ENCODE measurements at places on chromosomes 13 and 19.

DNA sequence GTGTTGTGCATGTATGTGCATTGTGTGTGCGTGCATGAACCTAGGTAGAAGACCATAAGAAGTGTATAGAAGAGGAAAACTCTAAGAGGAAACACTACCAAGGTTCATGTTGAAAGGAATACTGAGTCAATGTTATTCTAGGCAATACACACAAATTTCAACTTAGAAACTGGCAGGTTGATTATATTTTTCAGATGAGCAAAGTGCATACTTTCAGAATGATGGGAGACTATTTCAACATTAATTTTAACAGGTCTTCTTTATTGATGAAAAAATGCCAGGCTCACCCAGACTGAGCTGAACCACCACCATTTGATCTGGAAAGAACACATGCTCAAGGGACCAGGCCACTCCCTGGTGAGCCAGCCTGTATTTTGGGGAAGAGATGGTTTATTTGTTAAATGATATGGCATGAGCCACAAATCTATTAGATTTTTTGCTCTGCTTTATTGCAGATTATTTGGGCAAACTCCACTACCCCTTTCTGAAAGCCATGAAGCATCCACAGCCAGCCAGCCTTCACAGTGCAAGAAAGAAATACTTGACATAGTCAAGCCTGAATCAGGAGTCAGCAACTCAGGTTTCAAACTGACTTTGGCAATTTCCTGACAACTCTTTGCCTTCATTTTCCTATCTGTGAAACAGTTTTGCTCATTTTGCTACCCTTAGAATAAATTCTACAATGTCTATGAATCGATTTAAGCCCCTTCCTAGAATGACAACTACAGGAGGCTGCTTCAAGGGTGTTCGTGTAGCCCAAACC is 368.9 kb downstream of the COG6 start:
- DNase-seq, result no peak

- peak; percentile 93 for DNase-seq
These were observed 703 bp upstream of the PLEKHG2 start for GRCh38 chr19:39411832-39412099.

- DNase-seq, result peak; percentile 77
These were observed 5.8 kb upstream of the TLE5 start for GRCh38 chr19:3068071-3068470.

DNA sequence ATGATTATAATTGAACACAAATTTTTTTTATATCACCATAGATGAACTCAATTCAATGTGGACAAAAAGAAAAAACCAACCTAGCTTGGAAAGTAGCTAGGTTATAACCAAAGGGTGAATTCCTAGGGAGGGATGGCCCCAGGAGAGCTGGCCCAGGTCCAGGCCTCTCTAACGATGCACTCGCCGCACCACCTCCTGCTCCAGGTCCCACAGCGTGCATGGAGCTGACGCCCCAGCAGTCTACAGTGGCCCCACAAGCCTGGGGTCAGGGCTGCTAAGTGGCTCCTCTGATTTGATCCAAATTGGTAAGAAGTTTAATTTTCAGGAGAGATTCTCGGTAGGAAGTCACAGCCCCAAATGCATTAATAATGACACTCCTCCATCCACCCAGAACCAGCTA is 48.8 kb downstream of the TSHZ3 start:
- no peak for DNase-seq

- DNase-seq, result no peak
These were observed 109.7 kb downstream of the HSPH1 start for GRCh38 chr13:31051999-31052398.

DNA sequence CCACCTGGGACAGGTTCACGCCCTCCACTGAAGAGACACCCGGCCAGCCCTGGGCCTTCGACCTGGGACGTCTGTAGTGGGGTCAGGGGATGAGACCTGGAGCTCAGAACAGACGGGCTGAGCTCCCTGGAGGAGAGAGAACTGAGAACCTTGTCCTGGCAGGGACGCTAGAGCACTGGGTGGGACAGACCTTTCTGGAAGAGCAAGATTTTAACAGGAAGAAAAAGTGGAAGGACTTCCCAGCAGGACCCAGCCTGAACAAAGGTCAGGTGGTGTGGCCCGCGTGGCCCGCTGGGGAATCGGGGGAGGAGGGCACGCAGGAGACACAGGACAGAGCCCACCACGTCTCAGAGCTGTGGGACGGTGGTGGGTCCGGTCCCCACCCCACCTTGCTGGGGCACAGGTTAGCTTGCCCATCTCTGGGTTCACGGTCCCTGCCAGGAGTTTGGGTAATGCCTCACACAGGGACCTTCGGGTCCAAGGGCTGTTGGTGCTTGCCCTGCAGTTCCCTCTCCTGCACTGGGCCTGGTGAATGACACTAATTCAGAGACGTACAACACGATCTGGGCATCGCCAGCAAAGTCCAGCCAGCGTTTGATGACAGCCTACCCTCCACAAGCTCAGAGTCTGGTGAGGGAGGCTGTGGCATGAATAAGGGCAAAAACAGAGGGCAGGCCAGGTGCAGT is 1.2 kb upstream of the EFNA2 start:
- DNase-seq, result no peak

- no peak for DNase-seq
These were observed 54.3 kb downstream of the GATAD2A start for GRCh38 chr19:19459707-19460251.

DNA sequence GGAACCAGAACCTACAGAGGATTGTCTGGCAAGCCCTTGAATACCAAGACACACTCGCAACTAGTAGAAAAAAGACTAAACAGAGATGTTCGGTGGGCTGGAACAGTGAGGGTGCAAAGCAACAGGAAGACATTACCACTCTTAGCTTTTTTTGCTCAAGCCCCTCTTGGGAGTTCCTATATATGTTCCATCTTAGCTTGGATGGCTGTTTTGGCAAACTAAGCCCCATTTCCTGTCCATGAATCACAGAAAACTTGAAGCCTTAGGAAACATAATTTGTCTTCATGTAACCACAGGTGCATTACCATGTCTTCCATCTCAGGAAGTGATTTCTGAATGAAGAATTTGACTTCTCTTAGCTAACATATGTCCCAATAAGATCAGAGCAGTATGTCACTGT is 446.3 kb downstream of the OLFM4 start:
- no peak for DNase-seq

DNA sequence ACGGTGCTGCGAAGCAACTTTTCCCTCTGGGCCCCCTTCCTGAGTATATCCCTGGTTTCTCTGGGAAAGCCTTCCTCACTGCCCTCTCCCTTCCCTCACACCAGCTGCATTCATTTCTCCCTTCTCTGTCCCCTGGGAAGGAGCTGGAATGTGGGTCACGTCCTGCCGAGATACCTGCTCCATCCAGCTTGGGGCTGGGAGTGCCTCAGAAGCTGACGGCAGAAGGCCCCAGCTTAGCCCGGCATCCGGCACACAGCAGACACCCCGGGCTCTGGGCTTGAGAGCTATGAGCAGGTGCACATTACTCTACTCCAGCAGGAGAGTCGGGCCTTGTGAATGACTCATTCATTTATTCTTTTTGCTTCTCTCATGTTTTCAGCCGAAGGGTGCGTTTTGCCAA is 170.6 kb downstream of the TEX29 start:
- DNase-seq, result no peak

GRCh38 chr13:43273362-43273761 is 250.0 kb downstream of the DNAJC15 start:
- DNase-seq, result no peak

DNA sequence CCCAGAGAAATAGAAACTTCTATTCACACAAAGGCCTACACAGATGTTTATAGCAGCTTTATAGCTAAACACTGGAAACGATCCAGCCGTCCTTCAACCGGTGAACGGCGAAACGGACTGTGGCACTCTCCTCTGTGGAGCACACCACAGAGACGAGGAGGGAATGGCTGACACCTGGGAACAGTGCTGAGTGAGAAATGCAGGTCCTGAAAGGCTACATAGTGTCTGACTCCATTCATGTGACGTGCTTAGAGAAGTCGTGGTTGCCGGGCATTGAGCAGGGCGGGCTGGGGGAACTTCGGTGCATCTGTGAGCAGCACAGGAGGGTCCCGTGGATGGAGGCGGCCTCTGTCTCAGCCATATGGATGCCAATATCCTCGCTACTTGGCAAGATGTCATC is 3.1 kb upstream of the GRK1 start:
- DNase-seq, result no peak

DNA sequence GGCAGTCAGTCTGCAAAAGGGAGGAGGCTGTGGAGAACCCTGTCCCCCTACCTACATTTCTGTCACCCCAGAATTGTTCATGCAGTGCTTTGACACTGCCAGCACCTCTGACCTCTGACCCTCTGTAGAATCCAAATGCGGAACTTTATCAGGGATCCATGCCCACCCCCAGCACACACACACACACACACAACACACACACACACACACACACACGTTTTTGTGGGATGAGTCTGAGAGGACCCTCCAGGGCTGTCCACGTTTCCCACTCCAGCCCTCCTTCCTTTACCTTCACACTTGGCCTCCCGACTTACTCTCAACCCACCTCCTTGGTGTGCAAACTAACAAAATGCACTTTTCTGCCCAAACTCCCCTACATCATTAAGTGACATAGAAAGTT is 42.3 kb upstream of the TSHZ3 start:
- no peak for DNase-seq

GRCh38 chr13:111503905-111504695 is 183.7 kb downstream of the TEX29 start:
- no peak for DNase-seq

All from right hindlimb (tissue), 1 donor.